NCI-H460 (cell line): ENCODE measurements at places on chromosomes 16 and 17. TPM values are rescaled to one million over a fixed set of nuclear protein-coding genes. Genes with fewer than 3 reads are reported as not detected.

Gene ABCC6
- total RNA-seq, result 0.46 and 0.62 TPM in 2 replicates

Gene FOXF1
- 8.2 and 8.9 TPM in 2 replicates for total RNA-seq

Gene KRT20
- not detected in 2 replicates for total RNA-seq

Gene LRRC75A
- 0.17 and 0.32 TPM in 2 replicates for total RNA-seq

Gene ABCC11
- not detected in 2 replicates for total RNA-seq

Gene CDYL2
- 0.20 and 0.25 TPM in 2 replicates for total RNA-seq

Gene KCNJ16
- not detected in 2 replicates for total RNA-seq

Gene HOXB7
- total RNA-seq, result 12.3 and 13.0 TPM in 2 replicates

Gene MAP3K3
- 8.5 and 8.7 TPM in 2 replicates for total RNA-seq

Gene CCL3
- total RNA-seq, result not detected in 2 replicates

DNA sequence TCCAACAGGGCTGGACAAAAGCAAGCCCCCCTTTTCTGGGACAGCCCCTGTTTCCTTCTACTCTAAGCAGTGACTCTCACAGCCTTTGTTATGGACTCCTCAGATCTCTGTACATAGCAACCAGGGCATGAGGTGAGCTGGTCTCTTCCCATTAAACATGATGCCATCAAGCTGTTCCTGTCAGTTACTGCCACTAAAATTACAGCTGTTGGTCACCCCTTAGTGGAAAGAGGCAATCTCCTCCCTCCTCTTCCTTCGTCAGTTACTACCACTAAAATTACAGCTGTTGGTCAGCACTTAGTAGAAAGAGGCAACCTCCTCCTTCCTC lies 95.2 kb upstream of the SMIM36 start:
- DNase-seq, result no peak

GRCh38 chr17:8698162-8698971 lies 46.3 kb downstream of the CCDC42 start:
- DNase-seq, result no peak

GRCh38 chr16:73385696-73386095 lies 337.8 kb upstream of the ZFHX3 start:
- DNase-seq, result no peak

DNA sequence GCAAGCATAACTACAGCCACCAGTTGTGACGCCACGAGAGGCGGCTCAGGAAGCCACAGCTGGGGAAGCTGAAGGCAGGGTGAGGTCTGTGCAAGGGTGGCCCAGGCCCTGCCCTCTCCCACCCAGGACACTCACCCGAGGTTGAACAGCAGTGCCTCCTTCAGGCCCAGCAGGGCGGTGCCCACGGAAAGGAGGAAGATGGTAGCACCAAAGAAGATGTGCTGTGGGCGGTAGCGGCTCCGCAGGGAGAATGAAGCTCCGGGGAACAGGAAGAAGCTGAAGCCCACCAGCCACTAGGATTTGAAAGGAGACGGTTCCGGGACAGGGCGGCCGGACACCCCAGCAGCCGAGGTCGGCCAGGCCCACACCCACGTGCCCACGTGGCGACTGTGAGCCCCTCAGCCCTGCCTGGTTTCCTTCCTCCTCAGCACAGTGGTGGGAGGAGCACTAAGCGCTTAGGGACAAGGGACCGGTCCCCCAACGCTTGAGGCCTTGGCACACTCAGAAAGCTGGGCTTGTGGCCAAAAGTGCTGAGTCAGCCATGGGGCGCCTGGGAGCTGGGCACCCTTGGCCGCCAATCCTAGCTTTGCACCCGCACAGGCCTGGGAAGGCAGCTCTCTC lies 11.0 kb downstream of the CYB561 start:
- no peak for DNase-seq

DNA sequence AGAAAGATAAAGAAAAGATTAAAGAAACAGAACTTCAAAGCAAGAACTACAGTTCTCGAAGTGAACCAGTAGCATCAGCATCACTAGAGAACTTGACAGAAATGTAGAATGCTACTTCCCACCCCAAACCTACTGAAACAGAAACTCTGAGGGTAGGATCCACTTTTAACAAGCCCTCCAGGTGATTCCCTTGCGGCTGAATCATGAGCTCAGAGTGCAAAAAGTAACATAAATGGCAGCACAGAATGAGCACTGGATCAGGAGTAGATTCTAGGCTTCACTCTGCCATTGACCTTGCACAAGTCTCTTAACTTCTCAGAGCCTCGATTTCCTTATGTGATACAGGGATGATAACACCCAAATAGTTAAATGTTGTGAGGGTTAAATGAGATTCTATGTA lies 5.8 kb downstream of the TOM1L2 start:
- no peak for DNase-seq

DNA sequence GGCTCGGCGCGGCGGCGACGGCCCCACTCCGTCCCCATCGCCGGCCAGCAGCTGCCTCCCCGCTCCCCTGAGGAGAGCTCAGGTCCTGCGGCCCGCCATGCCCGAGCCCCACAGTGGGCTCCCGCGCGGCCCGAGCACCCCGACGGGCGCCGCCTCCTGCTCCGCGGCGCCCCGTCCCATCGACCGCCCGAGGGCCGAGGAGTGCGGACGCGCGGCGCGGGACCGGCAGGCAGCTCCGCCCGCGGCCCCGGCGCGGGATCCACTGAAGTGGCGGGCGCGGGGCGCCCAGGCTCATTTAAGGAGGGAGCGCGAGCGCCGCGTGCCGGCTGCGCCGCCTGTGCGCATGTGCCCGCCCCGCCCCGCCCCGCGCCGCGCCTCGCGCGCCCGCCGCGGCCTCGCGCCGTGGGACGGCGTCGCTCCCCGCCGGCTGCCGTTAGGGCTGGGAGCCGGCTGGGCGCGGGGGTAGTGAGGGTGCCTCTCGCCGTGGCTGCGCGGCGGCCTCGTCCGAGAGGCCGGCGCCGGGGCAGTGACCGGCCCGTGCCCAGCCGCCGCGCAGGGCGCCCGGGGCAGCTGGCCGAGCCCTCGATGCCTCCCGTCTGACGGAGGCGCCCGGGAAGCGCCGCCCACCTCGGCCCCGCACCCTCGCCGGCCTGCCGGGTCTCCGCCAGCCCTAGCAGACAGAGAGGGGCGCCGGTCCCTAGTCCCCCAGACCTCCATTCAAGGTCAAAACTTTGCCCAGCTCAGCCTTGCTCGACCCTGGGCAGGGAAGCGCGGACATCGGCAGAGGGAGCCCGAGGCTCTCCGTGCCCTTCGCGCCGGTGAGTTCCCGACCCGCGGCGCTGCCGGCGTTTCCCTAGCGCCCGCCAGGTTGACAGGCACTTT lies at the start of gene NETO2:
TSS of gene NETO2 (minus strand) at position 269 of the 882 bp plus-strand sequence. CDS start 333 bp downstream, outside the sequence.
- DNase-seq, result peak; percentile 43

- peak; percentile 52 for DNase-seq
These were observed 15.5 kb downstream of the NEUROD2 start for GRCh38 chr17:39591958-39592954.

DNA sequence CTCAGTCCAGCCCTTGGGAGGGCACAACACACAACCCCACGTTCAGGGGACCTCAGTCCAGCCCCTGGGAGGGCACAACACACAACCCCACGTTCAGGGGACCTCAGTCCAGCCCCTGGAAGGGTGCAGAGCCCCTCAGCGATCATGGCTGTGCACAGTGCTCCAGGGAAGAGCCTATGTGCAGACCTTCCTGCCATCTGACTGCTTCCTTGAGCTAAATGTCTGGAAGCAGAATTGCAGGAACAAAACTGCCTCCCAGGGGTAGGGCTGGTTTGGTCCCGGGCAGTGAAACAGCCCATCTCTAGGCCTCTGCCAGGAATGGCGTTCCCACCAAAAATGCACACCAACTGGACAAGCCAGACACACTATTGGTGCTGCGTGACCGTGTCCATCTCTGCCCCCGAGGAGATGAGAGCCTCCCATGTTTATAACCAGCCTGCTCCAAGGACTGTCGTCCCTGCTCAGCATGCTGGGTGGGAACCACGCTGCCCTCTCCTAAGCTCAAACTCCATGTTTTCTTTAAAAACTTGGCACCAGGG lies 44.0 kb downstream of the ZNF276 start:
- DNase-seq, result no peak

GRCh38 chr17:28416703-28417311 lies 10.8 kb upstream of the SLC46A1 start:
- peak; percentile 61 for DNase-seq

- DNase-seq, result no peak
These were observed 25.0 kb downstream of the PPL start for GRCh38 chr16:4911970-4912386.

DNA sequence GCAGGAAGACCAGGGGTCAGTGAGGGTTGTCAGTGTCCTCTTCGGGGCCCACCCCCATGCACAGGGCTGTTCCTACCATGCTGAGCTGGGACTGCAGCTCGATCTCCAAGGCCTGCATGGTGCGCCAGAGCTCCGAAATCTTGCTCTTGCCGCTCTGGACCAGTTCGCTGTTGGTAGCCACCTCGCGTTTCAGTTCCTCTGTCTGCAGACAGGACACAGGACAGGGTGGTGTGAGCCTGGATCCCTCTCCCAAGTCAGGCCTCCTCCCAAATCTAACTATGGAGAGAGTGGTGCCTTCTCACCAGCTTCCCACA lies 90.9 kb downstream of the GOSR1 start:
- no peak for DNase-seq

DNA sequence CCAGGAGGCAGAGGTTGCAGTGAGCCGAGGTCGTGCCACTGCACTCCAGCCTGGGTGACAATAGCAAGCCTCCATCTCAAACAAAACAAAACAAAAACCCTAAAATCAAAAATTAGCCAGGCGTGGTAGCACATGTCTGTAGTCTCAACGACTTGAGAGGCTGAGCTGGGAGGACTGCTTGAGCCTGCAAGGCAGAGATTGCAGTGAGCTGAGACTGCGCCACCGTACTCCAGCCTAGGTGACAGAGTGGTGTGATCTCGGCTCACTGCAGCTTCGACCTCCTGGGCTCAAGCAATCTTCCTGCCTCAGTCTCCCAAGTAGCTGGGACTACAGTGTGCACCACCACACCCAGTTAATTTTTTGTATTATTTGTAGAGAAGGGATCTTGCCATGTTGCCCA lies 87.6 kb downstream of the MYH11 start:
- DNase-seq, result no peak

GRCh38 chr16:66167564-66168291 lies 198.8 kb upstream of the CDH5 start:
- DNase-seq, result no peak

GRCh38 chr16:85844786-85845185 lies 45.3 kb downstream of the COX4I1 start:
- no peak for DNase-seq

DNA sequence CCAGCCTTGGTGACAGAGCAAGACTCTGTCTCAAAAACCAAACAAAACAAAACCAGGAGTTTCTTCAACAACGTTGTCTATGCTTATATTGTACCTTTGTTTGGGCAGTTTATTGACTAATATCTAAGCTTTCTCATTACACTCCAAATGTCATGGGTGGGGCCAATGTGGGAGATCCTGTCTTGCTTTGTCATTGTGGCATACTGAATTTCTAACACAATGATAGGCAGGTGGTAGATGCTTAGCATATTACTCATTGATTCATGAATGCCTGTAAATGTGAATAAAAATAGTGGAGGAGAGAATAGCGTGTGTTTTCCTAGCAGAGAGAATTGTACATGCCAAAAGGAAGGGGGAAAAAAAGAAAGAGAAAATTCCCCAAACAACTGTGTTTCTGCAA lies 802.5 kb upstream of the EEF2KMT start:
- DNase-seq, result no peak

- no peak for DNase-seq
These were observed 106.7 kb upstream of the SDK2 start for GRCh38 chr17:73750975-73751374.

DNA sequence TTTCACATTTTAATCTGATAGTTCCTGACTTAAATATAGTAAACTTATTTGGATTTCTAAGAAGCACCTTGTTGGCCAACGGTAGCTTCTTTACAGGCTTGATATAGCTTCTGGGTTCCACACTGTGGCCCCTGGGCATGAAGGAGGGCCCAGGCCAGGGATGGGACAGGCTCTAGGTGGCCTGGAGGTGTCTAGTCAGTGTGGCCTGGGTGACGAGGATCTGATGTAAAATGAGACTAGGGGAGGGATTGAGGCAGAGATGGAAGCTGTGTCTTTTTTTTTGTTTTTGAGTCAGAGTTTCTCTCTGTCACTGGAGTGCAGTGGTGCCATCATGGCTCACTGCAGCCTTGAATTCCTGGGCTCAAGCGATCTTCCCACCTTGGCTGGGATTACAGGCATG lies 187.0 kb downstream of the PRKCB start:
- DNase-seq, result no peak

DNA sequence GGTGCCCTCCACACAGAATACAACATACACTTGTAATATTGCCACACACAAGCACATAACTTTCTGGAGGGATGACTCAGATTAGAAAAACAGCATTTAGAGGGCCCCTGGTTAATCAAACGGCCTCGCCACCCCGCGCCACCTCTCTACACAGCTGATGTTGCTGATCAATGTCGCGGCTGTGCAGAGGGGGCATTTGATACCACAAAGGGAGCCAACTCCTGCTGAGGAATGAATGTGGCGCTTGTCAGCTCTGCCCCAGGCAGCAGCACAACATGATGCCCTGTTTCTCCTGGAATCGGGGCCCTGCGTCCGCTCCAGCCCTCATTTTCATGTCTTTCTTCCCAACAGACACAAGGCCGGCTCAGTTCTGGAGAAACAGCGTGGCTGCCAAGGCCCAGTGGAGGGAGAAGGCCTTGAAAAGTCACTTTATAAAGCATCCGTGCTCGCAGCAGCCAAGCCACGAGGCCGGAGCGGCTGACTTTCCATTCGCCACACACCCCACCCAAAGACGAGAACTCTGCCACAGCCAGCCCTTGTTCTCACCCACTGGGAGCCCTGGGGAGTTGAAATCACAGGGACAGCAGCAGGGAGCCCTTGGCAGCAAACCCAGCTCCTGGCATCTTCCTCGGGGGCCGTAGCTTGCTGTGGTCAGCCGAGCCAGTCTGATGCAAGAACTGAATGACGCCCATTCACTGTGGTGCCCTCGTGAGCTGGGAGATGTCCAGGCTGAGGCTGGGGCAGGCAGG lies 65.6 kb downstream of the XYLT1 start:
- peak; percentile 64 for DNase-seq

- DNase-seq, result no peak
These were observed 42.3 kb downstream of the TNRC6A start for GRCh38 chr16:24771779-24772157.

GRCh38 chr17:29238133-29238850 lies 8.4 kb upstream of the CRYBA1 start:
- DNase-seq, result no peak

DNA sequence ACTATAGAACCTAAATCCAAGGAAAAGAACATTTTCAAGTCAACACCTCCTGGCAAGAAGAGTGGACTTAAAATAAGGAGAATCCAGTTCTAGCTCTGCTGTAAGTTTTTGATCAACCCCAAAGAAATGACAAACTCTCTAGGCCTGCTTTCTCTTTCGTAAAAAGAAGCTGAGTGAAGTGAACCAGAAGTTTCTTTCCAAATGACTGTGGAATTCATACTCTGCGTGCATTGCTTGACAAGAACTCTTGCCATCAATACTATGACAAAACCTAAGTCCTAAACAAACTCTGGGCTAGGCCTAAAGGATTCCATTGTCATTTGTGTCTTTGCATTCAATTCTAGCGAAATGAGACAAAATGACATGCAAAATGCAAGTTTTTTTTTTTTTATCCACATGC lies 187.5 kb upstream of the SOX9 start:
- no peak for DNase-seq
